Right lobe of liver (tissue), 6 donors: ENCODE measurements at places on chromosomes 6 and 20. TPM values are rescaled to one million over a fixed set of nuclear protein-coding genes. Genes with fewer than 3 reads are reported as not detected.

DNA sequence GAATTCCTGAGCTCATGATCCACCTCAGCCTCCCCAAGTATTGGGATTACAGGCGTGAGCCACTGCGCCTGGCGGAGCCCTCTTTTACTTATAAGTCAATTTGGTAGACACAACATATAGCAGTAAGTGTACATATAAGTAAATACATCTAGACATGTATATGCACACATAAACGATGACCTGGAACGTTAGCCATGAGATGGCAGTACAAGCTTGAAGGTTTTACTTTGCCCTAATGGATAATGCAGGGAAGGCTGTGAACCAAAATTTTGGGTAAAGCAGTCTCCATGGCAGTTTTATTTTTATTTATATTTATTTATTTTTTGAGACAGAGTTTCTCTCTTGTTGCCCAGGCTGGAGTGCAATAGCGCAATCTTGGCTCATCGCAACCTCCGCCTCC lies 2.4 kb upstream of the GNMT start:
- DNase-seq: no peak

GRCh38 chr20:43983359-43983758 lies 68.7 kb downstream of the TOX2 start:
- no peak for DNase-seq

DNA sequence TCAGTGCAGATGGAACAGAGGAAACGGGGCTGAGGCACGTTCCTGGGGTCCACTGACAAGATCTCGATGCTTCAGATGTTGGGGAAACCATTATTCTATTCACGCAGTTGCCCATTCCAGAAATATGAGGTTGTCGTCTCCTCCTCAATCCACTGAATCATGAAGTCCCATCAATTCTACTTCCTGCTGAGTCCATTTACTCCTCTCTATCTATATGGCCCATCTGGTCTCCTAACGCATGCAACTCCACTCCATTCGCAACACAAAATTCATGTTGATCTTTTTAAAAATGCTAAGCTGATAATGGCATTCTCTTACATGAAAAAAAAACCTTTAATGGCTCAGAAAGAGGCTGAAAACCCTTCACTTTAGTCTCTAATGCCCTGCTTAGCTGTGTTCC lies 37.5 kb downstream of the MAP3K5 start:
- DNase-seq: no peak

DNA sequence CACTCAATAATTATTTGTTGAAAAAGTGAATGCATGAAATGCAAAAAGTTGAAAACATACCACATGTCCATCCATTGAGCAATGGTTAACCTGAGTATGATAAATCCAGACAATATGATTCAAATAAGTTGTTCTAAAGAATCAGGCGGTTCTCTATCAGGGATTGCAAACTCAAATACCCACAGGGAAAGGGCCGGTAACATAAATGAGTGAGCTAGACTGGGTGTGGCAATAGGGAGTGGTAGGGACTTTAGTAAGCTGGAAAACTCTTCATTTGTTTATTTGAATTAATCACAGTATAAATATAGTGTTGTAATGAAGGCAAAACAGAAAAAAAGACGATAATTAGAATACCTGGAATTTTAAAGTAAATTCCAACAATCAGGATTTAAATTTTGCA lies 106.3 kb downstream of the BCAS1 start:
- DNase-seq: no peak

- no peak for DNase-seq
Measured at GRCh38 chr20:5548902-5549599, 201.2 kb upstream of the SHLD1 start.

DNA sequence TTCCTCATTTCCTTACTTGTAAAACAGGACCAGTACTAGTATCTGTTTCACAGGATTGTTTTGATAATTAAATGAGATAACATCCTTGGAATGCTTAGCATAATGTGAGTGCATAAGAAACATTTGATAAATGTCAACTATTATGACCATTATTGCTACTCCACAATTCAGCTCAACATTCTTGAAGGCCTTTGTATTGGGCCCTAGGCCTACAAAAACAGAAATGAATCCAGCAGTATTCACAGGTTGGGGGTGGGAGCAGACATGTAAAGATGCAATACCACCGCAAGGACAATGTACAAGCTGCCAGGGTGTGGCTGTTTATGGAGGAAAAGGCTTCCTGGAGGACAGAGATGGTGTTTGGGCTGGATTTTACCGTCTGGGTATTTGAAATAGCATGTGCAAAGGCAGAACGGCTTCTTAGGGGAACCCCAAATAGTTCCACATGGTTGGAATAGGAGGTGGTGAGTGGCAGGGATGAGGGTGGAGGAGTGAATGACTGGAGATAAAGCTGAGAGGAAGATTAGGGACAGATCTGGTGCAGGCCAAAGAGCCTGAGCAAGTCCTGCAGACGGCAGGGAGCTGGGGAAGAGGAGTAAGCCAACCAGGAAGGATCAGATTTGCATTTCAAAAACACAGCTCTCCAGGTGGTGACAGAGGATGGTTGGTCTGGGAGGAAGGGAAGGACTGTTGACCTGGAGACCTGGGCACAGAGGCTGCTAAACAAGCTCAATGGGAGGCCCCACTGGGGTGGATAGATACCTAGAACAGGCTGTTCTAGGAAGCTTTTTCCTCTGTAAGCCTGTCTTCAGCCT lies 57.0 kb upstream of the EPB41L1 start:
- no peak for DNase-seq

- DNase-seq: no peak
Measured at GRCh38 chr6:34911822-34912221, 22.8 kb downstream of the ANKS1A start.

DNA sequence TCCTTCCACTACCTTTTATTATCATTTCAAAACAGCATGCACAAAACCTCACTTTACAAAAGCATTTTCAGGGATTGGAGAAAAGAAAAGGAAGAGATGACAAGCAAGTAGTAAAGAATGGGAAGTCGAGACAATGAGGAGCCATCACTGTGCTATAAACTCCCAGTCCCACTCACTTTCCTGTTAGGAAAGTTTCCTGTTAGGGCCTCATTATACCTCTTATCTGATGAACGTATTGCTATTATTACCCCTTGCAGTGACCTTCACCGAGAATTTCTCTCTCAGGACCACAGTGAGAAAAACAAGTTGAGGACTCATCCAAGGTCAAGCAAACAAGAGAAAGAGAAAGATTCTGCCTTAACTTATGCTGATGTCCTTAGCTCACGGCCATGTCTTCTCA lies 28.8 kb downstream of the LAMP5 start:
- DNase-seq: no peak

DNA sequence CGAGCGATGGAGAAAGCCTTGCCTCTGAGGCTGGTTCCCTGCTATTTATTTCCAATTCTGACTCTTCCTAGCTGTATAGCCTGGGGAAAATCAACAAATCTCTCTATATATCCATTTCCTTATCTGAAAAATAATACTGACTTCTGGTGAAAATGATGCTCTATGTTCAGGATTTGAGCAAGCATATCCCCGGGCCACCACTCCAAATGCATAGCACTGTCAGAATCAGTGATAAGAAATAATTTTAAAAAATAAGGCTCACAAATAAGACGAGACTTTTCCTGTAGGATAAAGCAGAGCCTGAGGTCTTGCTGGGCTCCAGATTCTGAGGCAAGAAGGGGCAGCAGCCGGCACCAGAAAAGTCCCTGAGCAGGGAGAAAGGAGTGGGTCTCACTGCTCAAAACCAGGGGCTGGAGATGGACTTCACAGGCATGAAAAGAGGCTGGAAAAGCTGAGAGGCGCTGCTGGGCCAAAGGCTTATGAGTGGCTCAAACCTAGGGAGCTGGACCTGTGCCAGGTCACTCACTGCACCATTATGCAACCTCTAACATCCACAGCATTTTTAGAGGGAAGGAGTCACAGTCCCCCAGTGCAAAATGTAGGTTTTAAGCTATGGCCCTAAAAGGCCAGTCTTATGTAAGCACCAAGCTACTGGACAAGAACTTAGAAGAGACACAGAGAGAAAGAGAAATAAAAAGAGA lies 48.1 kb upstream of the SLC17A4 start:
- no peak for DNase-seq

DNA sequence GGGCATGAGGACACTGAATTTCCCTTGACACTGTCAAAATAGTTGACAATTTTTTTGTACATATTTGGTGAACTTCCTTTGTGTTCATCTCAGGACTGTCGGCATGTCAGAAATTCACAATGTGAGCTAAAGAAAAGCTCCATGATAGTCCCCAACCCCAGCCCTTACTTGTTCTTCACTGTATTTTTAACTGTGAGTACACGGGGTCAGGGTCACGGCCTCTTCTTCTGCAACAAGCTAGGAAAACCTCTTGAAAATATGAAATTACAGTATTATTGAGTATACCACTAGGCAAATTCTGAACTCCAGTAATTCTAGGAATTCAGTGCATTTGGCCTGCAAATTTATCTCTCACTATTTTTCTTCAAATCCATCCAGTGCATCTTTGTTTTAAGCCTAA lies 199.4 kb downstream of the SLC24A3 start:
- DNase-seq: no peak

DNA sequence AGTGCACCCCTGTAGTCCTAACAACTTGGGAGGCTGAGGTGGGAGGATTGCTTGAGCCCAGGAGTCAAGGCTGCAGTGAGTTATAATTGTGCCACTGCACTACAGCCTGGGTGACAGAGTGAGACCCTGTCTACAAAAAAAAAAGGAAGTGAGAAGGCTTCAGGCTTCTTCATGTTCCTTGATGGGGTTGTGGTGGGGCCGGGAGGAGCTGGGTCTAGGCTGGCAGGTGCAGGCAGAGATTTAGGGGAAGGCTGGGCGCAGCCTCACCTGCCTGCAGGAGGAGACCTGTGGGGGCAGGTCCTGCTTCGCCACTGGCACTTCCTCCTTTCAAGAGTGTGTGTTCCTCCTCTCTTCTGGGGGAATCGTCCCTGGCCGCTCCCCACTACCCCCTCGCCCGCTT lies 63.9 kb downstream of the CHMP4B start:
- no peak for DNase-seq

The HLA-DMA gene
- total RNA-seq: 6.9 TPM

The THBS2 gene
- total RNA-seq: 7.8 TPM

The DNMT3B gene
- 0.79 TPM for total RNA-seq

The RGL2 gene
- 17.5 TPM for total RNA-seq

The SLX4IP gene
- 4.0 TPM for total RNA-seq

The MAP3K5 gene
- 7.8 TPM for total RNA-seq

The PKHD1 gene
- 3.0 TPM for total RNA-seq
